ENCODE measurements at places on chromosomes 11 and 22.

DNA sequence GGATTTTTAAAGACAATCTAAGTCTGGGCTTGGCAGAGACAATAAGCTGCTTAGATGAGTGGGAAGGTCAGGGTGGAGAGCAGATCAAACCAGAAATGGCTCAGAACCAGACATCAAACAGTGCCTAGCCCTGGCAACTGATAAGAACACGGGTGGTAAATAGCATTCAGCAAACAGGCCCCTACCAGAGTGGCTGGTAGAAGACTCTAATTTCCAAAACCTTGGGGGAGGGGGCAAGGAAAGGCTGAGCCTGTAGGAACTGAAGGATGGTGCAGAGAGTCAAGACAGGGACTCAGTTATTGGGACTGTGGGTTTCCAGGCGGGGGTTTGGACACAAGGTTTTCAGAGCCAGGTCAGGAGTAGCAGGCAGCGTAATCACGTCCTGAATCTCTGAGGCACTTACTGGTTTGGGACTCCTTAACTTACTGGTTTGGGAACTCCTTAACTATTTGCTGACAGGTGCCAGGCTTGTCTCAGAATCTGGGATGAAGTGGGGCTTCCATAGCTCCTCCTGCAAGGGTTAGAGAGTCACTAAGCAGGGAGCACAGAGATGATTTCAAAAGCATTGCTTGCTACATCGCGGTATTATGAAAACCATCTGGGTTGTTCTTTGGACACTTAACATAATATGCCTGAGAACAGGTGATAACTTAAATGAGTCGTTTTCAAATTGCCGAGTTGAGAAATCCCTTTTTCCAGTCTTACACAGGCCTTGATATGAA, 5.7 kb upstream of the ABTB2 start:
- no peak for DNase-seq

GRCh38 chr22:47193606-47194329, 431.3 kb downstream of the TBC1D22A start:
- DNase-seq, result no peak

DNA sequence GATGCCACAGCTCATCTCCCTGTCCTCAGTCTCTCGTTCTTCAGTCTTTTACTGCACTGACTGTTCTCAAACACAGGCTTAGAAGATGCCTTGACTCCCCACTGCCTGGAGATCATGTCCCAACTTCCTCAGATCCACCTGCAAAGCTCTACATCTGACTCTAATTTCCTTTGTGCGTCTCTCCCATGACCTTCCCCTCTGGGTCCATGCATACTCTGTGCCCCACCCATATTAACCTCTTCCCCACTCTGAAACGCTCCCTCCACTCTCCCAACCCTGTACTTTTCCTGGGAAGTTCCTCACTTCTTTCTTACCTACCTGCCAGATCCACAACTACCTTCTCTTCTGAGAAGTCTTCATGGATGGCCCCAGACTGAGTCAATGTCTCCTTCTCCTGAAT, 16.6 kb downstream of the IRAG1 start:
- DNase-seq, result no peak

DNA sequence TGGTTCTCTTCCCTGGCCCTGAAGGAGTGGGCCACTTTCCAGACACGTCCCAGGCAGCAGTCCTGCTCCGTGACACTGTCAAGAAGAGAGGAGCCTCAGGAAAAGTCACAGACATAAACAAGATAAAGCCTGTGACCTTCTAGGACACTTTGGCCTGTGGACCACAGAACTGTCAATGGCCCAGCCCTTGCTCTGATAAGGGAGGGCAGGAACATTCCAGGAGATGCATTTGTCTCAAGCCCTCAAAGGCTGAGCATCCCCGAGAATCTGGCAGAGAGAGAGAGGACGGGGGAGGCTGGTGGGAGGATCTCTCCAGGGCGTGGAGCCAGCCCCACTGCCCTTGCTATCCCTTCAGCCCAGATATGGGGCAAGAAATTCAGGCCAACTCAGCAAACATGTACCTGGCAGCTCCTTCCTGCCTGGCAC, 476.4 kb downstream of the INSC start:
- no peak for DNase-seq

GRCh38 chr22:32846780-32847491, 45.4 kb downstream of the TIMP3 start:
- no peak for DNase-seq

- peak; percentile 97 for DNase-seq
Observed at GRCh38 chr11:126318574-126319373, 14.9 kb downstream of the DCPS start.

GRCh38 chr11:76207642-76208401, 1.5 kb upstream of the WNT11 start:
- peak; percentile 70 for DNase-seq

DNA sequence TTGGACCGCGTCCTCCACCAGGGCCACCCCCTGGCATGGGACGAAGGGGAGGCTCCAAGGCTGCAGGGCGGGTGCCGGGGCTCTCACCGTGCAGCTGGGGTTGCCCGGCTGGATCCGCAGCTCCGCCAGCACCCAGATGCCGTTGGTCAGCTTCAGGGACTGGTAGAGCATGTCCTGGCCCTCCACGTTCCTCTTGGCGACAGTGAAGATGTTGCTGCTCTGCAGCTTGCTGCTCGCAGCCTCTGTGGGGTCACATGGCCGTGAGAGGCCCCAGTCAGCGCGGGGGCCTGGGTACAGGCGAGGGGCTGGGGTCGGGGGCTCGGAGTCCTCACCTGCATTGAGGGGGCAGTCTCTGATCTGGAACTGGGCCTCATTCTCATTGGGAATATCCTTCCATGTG, 14.8 kb upstream of the RASL10A start:
- no peak for DNase-seq

DNA sequence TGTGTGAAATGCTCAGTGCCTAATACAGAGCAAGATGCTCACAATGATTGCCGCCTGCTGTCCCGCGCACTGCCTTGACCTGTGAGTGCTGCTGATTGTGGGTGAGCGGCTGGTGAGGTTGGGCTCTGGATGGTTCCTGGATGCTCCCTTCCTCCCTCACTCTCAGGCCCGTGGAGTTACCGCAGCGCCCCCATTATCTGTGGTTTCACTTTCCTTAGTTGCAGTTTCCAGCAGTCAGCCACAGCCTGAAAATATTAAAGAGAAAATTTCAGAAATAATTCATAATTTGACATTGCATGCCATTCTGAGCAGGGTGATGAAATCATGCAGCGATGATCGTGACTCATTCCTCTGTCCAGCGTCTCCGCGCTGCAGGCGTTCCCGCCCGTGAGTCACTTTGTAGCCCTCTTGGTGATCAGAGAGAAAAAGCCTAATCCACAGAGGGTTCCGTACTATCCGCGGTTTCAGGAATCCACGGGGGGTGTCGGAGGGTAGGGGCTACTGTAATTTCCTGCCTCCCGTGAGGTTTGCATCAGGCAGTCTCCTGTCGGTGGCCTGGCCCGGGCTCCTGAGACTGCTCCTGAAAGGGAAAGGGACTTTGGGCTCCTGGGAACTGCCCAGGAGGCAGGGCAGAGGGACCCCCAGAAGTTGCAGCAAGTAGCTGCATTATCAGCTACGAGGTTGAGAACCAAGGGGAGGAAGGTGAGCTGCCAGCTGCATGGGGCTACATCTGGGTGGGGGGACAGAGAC, 10.6 kb downstream of the RPL3 start:
- DNase-seq, result peak; percentile 98

DNA sequence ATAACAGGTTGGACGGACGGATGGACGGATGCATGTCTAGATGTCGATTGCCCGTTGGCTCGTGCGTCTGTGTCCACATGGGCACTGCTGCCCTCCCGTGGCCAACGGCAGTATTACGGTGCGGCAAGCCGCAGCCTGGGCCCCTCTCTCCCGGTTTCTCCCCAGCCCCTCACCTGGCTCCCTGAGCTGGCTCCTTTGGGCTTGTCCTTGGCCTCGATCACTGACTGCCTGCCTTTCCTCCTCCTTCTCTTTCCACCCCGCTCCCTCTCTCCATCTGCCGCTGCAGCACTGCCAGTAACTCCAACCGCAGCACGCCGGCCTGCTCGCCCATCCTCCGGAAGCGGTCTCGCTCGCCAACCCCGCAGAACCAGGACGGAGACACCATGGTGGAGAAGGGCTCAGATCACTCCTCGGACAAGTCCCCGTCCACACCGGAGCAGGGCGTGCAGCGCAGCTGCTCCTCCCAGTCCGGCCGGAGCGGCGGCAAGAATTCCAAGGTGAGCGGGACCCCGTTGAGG, 77.3 kb downstream of the SCN3B start:
- DNase-seq, result peak; percentile 35

GRCh38 chr11:79094616-79095015, 346.2 kb downstream of the TENM4 start:
- no peak for DNase-seq

- DNase-seq, result peak; percentile 44
Observed at GRCh38 chr11:46112961-46113607, 8.2 kb downstream of the PHF21A start.

GRCh38 chr11:48013269-48013901, 33.0 kb downstream of the PTPRJ start:
- peak; percentile 47 for DNase-seq

- no peak for DNase-seq
Observed at GRCh38 chr22:19713650-19714311, 522 bp upstream of the SEPTIN5 start.

DNA sequence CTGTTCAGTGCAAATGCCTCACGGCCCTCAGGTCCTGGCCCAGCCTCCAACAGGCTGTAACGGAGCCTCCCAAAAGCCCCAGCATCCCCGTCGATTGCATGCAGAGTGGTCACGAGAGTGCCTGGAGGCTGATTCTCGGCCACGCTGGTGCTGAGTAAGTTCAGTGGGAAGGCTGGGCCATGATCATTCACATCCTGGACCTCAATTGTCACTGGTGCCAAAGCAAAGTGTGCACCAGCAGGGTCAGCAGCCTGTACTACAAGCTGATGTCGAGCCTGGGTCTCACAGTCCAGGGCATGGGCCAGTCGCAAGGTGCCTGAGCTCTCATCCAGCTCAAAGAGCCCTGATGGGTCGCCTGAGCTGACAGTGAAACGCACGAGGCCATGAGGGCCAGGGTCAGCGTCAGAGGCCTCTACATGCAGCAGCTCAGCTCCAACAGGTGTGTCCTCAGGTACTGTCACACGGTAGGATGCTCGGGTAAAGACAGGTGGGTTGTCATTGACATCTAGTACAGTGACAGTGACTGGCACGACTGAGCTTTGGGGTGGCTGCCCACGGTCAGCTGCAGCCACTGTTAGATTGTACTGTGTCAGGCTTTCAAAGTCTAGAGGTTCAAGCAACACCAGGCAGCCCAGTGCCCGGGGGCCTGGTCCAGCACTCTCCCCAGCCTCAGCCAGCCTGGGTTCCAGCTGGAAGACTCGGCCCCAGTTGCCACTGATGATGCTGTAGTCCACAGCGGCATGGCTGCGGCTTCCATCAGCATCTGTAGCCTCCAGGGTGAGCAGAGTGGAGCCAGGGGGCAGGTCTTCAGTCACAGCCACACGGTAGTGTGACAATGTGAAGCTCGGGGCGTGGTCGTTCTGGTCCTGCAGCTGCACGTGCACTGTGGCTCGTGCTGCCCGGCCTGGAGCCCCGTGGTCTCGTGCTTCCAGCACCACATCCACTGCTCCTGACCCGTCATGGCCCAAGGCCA, 4.5 kb upstream of the TPP1 start:
- no peak for DNase-seq

GRCh38 chr11:23730307-23730998, 766.4 kb upstream of the LUZP2 start:
- DNase-seq, result no peak

DNA sequence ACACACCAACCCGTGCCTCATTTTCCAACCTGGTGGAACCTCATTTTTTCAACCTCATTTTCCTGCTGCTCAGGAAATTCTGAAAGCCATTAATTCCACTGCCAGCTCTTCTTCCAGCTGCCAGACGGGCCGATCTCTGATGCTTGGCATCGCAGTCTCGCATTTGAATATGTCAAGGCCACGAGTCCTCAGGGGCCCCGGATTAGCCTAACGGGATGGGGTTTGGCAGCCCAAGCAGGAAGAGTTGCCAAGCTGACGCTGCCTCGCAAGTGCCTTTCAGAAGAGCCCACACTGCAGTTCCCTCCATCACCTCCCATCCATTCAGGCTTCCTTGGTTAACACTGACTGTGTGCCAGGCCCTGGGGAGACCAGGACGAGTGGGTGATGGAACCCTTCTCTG, 8.7 kb downstream of the RASD2 start:
- DNase-seq, result no peak

DNA sequence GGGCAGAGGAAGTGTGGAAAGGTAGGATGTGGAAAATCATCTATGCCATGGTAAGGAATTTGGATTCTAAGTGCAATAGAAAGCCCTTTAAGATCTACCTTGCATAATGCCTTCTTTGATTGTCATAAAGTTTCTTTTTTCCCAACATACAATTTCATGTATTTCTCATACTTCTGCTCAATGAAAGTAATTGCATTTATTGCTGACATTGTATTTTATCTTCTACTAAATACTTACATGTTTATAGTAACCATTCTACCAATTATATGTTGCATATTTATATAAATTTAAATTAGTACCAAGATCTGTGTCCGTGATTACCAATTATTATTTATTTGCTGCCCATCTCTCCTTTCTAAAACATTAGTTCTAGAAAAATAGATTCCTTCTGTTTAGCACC, 114.8 kb downstream of the CNTN5 start:
- no peak for DNase-seq

DNA sequence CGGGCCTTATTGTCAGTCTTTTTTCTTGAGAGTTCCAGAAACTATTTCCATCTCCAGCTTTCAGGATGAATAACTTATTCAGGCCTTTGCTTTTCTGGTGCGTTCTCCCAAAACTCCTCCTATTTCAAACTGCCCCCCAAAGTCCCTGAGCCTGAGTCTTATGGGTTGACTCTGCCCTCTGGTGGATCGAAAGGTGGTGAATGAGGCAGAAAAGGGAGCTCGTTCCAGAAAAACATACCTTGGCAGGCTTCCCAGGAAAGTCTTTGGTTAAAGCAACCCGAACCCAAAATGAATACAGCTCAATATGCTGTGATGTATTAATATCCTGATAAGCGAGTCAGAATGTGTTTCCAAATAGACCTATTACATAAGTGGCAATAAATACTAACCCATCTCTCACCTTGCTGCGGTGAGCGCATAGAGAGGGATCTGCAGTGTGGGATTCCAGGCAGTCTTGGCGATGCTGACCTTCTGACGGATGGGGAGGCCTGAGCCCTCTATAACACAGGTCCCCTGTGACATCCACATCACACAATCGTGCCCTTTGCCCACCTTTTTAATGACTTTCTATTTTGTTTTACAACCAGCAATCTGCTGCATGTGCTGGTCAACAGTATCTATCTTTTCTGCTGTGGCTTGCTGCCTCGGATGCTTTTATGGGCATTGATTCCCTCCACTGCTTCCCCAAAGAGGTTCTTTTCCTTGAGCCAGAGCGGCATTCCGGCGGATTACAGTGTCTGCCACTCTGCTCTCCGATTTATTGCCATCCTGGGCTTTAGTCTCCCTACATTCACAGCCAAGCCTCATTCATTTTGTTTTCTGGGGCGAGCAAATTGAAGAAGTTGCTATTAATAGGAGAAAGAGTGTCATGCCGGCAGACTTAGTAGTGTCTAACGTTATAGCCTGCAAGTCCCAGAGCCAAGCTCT, 756.8 kb downstream of the NTM start:
- peak; percentile 95 for DNase-seq

- DNase-seq, result no peak
Observed at GRCh38 chr22:18927020-18927419, 9.1 kb downstream of the PRODH start.

GRCh38 chr11:131766637-131767036, 396.2 kb downstream of the NTM start:
- no peak for DNase-seq

Data from fibroblast of skin of right quadriceps (primary cell).